ENCODE measurements at places on chromosomes 1 and 21.

GRCh38 chr1:56453417-56454078 is 125.8 kb downstream of the PLPP3 start:
- DNase-seq, result no peak

DNA sequence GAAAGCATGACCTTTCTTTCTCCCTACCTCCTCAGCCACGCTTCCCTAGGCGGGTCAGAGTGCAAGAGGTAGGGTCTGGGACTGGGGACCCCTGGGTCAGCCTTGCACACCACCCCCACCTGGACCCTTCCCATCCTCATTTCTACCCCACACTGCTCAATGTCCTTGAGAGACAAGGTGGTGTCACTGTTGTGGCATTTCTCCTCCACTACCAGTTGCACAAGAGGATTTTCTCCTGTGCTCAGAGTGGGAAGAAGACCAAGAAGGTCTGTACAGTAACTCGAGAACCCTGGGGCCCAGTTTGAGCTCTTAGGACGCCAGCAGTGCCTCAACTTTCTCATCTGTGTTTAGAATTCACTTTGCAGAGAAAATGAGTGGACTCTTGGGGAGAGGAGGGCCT is 49.4 kb upstream of the CD34 start:
- no peak for DNase-seq

DNA sequence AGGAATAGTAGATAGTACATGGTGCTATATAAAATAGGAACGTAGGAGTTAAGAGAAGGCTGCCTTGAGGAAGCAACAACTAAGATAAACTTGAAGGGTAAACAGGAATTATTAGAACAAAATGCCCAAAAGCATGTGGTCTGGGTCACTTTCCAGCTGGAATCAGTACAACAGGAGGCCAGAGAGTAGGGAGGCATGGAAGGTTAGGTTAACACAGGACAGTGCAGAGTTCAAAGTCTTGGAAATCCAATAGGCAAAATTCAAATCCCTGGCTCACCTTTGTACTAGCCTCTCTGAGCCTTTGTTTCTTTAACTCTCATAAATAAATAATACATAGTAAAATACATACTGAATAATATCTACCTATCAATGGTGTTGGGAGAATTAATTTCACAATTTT is 69.0 kb upstream of the NEK7 start:
- DNase-seq, result no peak

DNA sequence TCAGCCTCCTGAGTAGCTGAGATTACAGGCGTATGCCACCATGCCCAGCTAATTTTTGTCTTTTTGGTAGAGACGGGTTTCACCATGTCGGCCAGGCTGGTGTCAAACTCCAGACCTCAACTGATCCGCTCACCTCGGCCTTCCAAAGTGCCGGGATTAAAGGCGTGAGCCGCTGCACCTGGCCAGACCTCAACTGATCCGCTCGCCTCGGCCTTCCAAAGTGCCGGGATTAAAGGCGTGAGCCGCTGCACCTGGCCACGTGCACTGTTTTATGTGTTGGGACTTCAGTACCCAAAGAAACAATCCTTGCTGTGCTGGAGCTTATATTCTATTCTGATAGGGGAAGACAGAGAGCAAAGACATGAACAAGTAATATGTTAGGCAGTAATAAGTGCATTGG is 10.1 kb downstream of the TRAF5 start:
- DNase-seq, result no peak

GRCh38 chr1:175208773-175209492 is 16.4 kb upstream of the KIAA0040 start:
- DNase-seq, result no peak

GRCh38 chr21:36847189-36847588 is 119.3 kb downstream of the HLCS start:
- DNase-seq, result no peak

DNA sequence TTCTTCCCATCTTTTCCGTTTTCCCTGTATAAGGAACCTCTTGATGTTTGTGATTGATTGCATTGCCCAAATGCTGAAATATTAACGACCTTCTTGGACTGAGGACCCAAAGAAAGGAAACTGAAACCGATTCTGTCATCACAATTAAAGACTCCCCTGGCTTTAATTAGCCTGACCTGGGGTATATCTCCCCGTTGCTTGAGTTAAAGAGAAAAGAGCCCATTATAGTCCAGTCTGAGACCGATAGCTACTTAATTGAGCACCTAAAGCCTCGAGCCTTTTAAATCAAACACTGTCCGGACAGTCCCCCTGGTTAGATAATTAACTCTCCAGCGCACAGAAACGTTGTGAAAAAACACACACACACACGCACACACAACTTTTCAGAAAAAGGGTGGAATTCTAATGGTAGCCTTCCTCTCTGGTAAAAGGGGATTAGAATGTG is 8.0 kb downstream of the LMO4 start:
- DNase-seq, result no peak

- DNase-seq, result no peak
Observed at GRCh38 chr1:89611721-89612120, 21.2 kb upstream of the LRRC8C start.

DNA sequence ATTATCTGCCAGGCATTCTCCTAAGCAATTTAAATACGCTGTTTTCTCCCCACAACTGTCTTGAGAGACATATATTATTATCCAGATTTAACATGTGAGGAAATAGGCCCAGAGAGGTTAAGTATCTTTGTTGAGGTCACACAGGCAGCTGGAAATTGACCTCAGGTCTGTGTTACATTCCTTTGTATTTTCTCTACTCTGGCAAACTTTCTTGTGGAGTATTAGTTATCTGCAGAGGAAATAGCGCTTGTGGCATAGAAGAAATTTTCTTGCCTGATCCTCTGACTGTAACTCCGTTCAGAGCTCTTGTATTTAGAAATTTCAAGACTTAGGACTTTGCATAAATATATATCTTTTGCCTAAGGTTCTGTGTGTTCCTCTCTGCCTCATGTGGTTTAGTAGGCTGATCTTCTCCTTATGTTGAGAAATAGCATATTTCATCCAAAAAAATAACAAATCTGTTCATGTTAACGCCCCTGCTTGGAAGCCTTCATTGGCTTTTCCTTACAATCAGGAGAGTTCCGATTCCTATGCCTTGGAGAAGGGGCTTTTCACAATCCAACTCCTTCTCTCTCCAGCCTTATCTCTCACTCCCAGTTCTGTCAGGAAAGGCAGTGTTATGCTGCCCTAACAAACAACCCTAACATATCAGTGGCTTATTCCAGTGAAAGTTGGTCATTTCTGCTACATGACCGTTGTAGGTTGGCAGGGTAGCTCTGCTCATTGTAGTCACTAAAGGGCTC is 2.5 kb upstream of the JUN start:
- no peak for DNase-seq

DNA sequence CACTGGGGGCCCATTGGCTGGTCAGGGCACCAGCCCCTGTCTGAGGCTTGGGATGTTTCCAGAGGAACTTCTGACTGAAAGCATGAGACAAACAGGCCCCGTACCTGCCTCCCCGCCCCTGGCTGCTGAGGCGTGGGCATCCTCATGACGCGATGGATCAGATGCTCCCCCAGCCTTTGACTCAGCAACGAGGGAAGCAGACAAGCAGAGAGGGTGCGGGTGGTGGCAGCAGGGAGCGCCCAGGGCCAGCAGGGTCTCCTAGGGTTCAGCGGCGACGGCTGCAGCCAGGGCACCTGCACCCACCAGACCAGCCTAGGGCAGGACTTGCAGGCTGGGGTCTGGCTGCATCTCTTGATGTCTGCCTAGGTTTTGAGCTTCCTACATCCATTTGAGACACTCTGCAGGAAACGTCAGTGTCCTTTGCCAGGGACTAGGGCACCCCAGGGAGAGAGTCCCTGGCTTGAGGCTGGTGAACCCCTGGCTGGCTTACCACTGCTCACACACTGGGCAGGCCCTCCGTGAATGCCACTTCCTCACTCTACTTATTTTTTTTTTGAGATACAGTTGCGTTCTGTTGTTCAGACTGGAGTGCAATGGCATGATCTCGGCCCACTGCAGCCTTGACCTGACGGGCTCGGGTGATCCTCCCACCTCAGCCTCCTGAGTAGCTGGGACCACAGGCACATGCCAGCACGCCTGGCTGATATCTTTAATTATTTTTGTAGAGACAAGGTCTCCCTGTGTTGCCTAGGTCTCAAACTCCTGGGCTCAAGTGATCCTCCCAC is 63.3 kb downstream of the DHRS3 start:
- DNase-seq, result no peak

GRCh38 chr1:30677471-30677870 is 45.9 kb downstream of the MATN1 start:
- no peak for DNase-seq

GRCh38 chr1:73820843-73821242 is 377.1 kb downstream of the LRRIQ3 start:
- DNase-seq, result no peak

DNA sequence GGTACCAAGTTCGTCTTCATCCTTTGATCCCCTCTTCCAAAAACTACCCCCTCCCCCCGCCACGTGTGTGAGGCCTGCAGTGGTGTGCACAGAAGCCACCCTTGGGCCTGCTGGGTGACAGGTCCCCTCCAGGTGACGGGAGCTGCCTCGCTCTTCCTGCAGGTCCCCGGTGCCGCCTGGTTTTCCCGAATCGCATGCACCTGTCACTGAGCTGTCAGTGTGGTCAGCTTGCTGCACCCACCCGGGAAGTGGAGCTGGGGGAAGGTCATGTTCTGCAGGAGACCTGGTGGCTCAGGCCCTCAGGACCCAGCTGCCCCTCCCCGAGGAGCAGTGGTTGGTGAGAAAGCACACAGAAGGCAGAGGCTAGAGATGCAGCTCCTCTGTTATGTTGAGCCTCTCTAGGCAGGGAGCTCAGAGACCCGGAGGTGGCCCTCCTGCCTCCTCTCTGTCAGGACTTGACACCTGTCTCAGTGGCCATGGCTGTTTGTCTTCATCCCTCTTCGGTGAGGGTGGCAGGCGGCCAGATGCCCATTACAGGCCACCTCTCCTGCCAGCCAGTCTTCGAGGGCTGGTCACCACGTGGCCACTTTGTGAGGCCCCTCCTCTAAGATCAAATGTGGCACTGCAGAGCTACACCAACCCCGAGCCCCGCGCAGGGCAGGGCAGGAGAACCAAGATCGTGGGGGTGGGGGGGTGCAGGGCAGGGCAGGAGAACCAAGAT is 60.9 kb downstream of the SKI start:
- DNase-seq, result no peak

- DNase-seq, result no peak
Observed at GRCh38 chr1:182735343-182735742, 51.0 kb upstream of the RGS8 start.

GRCh38 chr1:211735208-211736170 is 60.1 kb upstream of the NEK2 start:
- no peak for DNase-seq

DNA sequence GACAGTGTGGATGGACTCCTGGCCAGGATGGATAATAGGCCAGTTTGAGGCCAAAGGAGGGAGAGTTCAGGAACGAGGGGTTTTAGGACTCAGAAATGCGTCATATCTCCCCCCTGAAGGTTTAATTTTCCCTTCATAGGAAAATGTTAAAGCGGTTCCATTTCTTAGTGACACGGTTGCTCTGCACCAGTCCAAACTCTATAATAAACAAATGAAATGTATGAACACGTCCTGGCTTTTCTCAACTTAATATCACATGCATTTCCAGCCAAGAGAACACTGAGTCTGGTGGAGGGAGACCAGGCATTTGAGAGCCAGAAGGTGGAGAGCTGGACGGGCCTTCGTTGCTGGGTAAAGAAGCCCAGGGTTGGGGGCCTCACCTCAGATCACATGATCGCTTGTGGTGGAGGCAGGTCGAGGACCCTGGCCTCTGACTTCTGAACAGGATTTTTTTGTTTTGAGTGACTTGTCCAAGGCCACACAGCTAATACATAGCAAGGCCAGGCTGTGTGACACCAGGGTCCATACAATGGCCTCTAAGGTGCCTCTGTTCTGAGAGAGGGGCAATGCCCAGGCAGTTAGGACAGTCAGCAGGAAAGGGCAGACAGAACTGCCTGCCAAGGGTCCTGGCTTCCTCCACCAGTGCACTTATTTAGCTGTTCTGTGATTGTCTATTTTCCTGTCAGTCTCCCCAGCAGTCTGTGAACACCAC is 11.4 kb downstream of the SLC1A7 start:
- DNase-seq, result no peak

- DNase-seq, result no peak
Observed at GRCh38 chr1:193102662-193103061, 2.6 kb downstream of the GLRX2 start.

- DNase-seq, result no peak
Observed at GRCh38 chr1:1967151-1967550, 36.4 kb downstream of the CFAP74 start.

- DNase-seq, result no peak
Observed at GRCh38 chr1:53946252-53947171, at the start of gene LRRC42. Gene LRRC42, plus strand, starts transcription at chr1:53946350. Its CDS starts 5,650 bp downstream, at chr1:53952000.

- DNase-seq, result no peak
Observed at GRCh38 chr1:32390904-32391870, 3.1 kb downstream of the BSDC1 start.

DNA sequence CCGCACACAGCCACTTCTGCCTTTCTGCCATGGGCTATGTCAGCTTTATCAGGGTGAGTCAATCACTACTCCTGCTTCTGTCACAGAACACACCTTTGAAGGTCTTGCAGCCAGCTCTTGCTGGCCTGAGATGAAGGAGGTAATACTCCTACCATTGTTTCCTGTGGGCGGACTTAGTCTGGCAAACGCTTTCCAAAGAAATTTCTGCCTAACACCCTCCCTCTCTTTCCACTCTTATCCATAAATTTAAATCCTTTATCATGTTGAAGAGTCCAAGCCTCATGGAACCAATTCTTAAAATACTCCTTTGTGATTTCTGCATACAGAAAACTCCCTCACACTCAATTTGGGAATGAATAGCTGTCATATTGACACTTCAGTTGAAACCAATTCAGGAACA is 633.1 kb upstream of the CHRM3 start:
- DNase-seq, result no peak

- no peak for DNase-seq
Observed at GRCh38 chr1:28582248-28582615, 9.8 kb upstream of the RAB42 start.

DNA sequence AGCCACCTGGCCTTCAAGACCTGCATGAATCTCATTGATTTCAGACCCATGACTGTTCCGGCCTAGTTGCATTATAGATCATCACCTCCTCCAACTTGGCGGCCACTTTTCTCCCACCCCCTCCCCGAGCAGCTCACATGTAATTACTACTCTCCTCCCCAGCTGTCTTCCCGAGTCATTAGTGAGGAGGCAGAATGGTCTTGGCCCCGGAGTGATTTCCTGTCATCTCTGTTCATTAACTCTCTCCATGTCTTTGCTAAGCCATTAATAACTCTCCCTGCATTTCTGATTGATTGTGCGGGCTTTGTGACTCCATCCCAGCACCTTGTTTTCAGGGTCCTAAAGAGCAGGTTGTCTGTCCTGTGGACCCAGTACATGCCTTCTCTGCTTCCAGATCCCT is 75.6 kb upstream of the CNTN2 start:
- no peak for DNase-seq

- no peak for DNase-seq
Observed at GRCh38 chr1:44270686-44271628, 57.7 kb downstream of the DMAP1 start.

GRCh38 chr1:92882819-92883218 is 51.0 kb downstream of the RPL5 start:
- no peak for DNase-seq

Measured in activated T-cell treated with anti-CD3 and anti-CD28 coated beads for 24 hours (primary cell).